Ascending aorta (tissue), 2 donors: ENCODE measurements at places on chromosomes 6 and 20. TPM values are rescaled to one million over a fixed set of nuclear protein-coding genes. Genes with fewer than 3 reads are reported as not detected.

- H3K4me3 ChIP-seq, result no peak overlapping the region
- H3K27ac ChIP-seq, result no peak overlapping the region
- no peaks in the 10 kb centered on the region for H3K27me3 ChIP-seq
- H3K36me3 ChIP-seq, result no peaks in the 10 kb centered on the region
- DNase-seq, result no peak
Measured at GRCh38 chr20:11452326-11452725, 465.4 kb upstream of the BTBD3 start.

- no peaks in the 10 kb centered on the region for H3K36me3 ChIP-seq
- H3K4me1 ChIP-seq, result no peaks in the 10 kb centered on the region
- no peaks in the 10 kb centered on the region for H3K27me3 ChIP-seq
- no peak for DNase-seq
Measured at GRCh38 chr6:34565722-34566137, 9.6 kb upstream of the SPDEF start.

GRCh38 chr20:3696200-3696599 lies 14.4 kb upstream of the ADAM33 start:
- H3K4me3 ChIP-seq, result no peak overlapping the region
- no peaks in the 10 kb centered on the region for H3K27me3 ChIP-seq
- no peak for DNase-seq

GRCh38 chr6:53090576-53090975 lies 25.4 kb downstream of the FBXO9 start:
- H3K27me3 ChIP-seq, result no peaks in the 10 kb centered on the region
- DNase-seq, result no peak
- H3K4me3 ChIP-seq, result no peak overlapping the region

DNA sequence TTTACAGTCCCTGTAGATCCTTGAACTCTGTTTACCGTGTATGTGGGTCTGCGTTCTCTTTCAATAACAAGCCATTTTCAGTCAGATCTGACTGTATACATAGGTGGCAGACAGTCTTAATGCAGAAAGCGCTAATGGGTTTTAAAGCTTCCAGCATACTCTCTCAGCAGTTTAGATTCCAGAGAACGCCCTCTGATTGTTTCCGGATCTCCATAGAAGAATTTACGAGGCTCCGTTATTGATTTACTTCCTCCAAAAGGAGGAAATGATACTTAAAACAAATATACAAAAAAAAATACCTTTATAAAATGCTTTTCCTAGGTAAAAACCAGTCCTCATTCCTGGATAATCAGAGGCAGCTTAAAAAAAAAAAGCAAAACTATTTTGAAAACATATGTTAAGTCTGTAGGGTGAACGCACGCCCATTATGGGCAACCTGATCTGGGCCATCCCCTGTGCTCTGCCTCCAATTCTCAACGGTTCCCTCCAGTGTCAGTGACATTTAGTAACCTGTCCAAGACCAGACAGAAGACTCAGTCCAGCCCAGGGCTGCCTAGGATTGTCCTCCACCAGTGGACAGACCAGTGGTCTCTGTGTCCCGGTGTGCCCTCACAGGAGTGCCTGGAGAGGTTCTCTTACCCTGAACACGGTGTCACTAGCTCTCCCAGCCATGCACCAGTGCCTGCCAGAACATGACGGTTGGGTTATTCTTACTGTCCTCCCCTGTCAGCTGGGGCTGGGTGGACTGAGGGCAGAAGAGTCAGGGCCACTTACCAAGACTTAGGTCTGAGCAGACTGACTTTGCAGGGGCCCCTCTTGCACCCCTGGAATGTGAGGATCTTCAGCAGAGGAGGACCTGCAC lies 217.3 kb downstream of the ARID1B start:
- H3K4me3 ChIP-seq, result no peak overlapping the region
- no peaks in the 10 kb centered on the region for H3K36me3 ChIP-seq
- H3K27me3 ChIP-seq, result no peaks in the 10 kb centered on the region
- H3K27ac ChIP-seq, result no peak overlapping the region
- DNase-seq, result no peak

- H3K4me1 ChIP-seq, result no peaks in the 10 kb centered on the region
- H3K27ac ChIP-seq, result no peak overlapping the region
- no peak overlapping the region for H3K4me3 ChIP-seq
- H3K27me3 ChIP-seq, result no peaks in the 10 kb centered on the region
- no peaks in the 10 kb centered on the region for H3K36me3 ChIP-seq
Measured at GRCh38 chr6:34546551-34547321, 9.4 kb downstream of the SPDEF start.

GRCh38 chr6:54879188-54879985 lies 32.8 kb downstream of the FAM83B start:
- no peak overlapping the region for H3K4me3 ChIP-seq
- H3K27me3 ChIP-seq, result no peaks in the 10 kb centered on the region
- no peak overlapping the region for H3K27ac ChIP-seq
- no peaks in the 10 kb centered on the region for H3K36me3 ChIP-seq

- H3K4me3 ChIP-seq, result no peak overlapping the region
- no peak for DNase-seq
- H3K27me3 ChIP-seq, result no peaks in the 10 kb centered on the region
- no peaks in the 10 kb centered on the region for H3K36me3 ChIP-seq
- no peak overlapping the region for H3K27ac ChIP-seq
Measured at GRCh38 chr6:155333414-155333813, 19.1 kb upstream of the TFB1M start.

DNA sequence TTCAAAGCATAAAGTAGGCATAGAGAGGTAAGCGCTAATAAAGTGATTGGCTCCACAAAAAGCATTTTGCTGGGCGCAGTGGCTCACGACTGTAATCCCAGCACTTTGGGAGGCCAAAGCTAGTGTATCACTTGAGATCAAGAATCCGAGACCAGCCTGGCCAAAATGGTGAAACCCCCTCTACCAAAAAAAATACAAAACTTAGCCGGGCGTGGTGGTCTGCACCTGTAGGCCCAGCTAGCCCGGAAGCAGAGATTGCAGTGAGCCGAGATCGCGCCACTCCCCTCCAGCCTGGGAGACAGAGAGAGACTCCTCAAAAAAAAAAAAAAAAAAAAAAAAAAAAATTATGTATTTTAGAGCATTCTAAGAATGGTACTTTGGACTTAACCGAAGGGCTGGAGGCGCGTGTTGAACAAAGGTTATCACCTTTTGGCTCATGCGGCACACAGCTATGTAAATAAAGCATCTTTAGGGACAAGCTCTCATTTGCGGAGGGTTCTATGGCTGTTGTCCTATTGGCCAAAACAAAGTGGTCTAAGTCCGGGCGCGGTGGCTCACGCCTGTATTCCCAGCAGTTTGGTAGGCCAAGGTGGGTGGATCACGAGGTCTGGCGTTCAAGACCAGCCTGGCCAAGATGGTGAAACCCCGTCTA lies 17.4 kb downstream of the HFE start:
- H3K27me3 ChIP-seq, result no peaks in the 10 kb centered on the region
- peak overlapping the region; percentile 93 for H3K27ac ChIP-seq
- DNase-seq, result no peak
- H3K4me3 ChIP-seq, result peak overlapping the region; percentile 79
- no peaks in the 10 kb centered on the region for H3K4me1 ChIP-seq
- H3K36me3 ChIP-seq, result no peaks in the 10 kb centered on the region

DNA sequence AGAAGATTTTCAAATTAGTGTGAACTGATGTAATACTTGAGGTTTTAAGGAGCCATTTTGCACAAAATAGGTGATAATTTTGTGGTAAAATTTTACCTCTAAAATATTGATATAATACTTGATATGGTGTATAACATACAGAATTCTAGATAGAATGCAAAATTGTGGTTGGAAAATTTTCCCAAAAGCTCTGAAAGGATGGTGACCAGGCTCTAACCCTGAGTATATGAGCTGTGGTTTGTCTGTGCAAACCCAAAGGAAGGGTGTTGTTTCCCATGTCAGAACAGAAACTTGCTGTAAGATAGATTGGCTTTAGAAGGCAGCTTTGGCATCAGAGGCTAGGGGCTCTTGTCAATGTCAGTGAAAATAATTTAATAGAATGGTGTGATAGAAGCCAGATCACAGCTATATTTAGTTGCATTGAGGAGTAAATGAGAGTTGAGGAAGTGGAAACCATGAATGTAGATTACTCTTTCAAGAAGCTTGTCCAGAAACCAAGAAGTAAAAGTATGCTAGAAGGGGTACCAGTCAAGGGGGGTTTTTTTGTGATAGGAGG lies 257.7 kb downstream of the FARS2 start:
- H3K27ac ChIP-seq, result no peak overlapping the region
- DNase-seq, result no peak
- H3K36me3 ChIP-seq, result no peaks in the 10 kb centered on the region
- no peaks in the 10 kb centered on the region for H3K27me3 ChIP-seq
- no peak overlapping the region for H3K4me3 ChIP-seq

DNA sequence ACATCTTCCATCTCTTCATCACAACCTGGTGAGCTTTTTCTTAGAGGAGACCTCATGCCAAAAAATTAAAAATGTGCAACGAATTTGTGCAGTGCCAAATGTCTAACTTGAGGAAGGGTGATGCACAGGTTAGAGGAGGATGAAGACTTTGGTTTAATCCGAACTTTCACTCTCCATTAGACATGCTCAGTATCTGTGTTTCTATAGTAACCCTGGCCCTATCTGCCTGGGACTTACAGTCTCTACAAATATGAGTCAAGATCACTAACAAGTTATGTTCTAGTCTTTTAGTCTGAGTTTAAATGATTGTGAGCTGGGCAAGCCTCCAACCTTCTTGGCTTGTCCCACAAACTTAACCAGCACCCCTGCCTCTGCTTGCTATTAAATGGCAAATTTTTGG lies 377.0 kb downstream of the BMP2 start:
- no peaks in the 10 kb centered on the region for H3K27me3 ChIP-seq
- H3K4me3 ChIP-seq, result no peak overlapping the region
- H3K27ac ChIP-seq, result no peak overlapping the region
- DNase-seq, result no peak

- no peaks in the 10 kb centered on the region for H3K36me3 ChIP-seq
- no peak overlapping the region for H3K4me3 ChIP-seq
- DNase-seq, result no peak
Measured at GRCh38 chr20:14431568-14431967, 94.2 kb upstream of the FLRT3 start.

- H3K27ac ChIP-seq, result no peak overlapping the region
- H3K4me1 ChIP-seq, result no peaks in the 10 kb centered on the region
- no peaks in the 10 kb centered on the region for H3K27me3 ChIP-seq
- peaks cover 17% of the 10 kb centered on the region for H3K36me3 ChIP-seq
Measured at GRCh38 chr6:25601800-25602673, 50.0 kb upstream of the SCGN start.

GRCh38 chr6:74069089-74069581 lies 373.1 kb downstream of the CD109 start:
- no peaks in the 10 kb centered on the region for H3K4me1 ChIP-seq
- H3K4me3 ChIP-seq, result no peak overlapping the region
- no peak overlapping the region for H3K27ac ChIP-seq
- no peaks in the 10 kb centered on the region for H3K27me3 ChIP-seq
- DNase-seq, result no peak

GRCh38 chr6:43992783-43993644 lies 134.2 kb downstream of the MRPL14 start:
- H3K4me3 ChIP-seq, result no peak overlapping the region
- no peaks in the 10 kb centered on the region for H3K36me3 ChIP-seq
- peaks cover 6% of the 10 kb centered on the region for H3K4me1 ChIP-seq
- DNase-seq, result peak; percentile 35
- peak overlapping the region; percentile 78 for H3K27ac ChIP-seq

GRCh38 chr6:139965393-139965792 lies 590.9 kb upstream of the CITED2 start:
- H3K4me3 ChIP-seq, result no peak overlapping the region
- no peaks in the 10 kb centered on the region for H3K27me3 ChIP-seq
- H3K27ac ChIP-seq, result no peak overlapping the region
- H3K4me1 ChIP-seq, result peaks cover 10% of the 10 kb centered on the region
- no peaks in the 10 kb centered on the region for H3K36me3 ChIP-seq

GRCh38 chr6:30462482-30462881 lies 26.8 kb upstream of the HLA-E start:
- no peak for DNase-seq
- peaks cover 10% of the 10 kb centered on the region for H3K4me1 ChIP-seq
- no peak overlapping the region for H3K4me3 ChIP-seq
- no peak overlapping the region for H3K27ac ChIP-seq
- no peaks in the 10 kb centered on the region for H3K36me3 ChIP-seq

DNA sequence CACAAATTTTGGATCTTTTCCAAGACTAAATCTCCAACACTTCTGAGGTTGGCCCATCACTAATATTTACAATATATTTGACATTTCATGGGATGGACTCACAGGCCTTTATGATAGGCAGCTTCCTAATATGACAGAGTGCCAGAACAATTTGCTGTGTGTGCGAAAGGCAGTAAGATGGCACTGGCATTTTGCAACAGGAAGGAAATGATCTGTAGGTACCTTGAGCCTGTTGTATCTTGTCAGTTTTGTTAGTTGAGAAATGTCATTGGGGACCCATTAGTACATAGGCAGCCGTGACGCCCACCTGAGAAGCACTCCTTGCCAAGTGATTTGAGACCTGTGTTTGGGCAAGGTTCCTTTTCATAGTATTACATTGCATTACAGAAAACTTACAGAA lies 153.4 kb upstream of the HEY2 start:
- no peak overlapping the region for H3K27ac ChIP-seq
- H3K27me3 ChIP-seq, result no peaks in the 10 kb centered on the region
- H3K36me3 ChIP-seq, result no peaks in the 10 kb centered on the region
- no peak for DNase-seq
- no peak overlapping the region for H3K4me3 ChIP-seq

DNA sequence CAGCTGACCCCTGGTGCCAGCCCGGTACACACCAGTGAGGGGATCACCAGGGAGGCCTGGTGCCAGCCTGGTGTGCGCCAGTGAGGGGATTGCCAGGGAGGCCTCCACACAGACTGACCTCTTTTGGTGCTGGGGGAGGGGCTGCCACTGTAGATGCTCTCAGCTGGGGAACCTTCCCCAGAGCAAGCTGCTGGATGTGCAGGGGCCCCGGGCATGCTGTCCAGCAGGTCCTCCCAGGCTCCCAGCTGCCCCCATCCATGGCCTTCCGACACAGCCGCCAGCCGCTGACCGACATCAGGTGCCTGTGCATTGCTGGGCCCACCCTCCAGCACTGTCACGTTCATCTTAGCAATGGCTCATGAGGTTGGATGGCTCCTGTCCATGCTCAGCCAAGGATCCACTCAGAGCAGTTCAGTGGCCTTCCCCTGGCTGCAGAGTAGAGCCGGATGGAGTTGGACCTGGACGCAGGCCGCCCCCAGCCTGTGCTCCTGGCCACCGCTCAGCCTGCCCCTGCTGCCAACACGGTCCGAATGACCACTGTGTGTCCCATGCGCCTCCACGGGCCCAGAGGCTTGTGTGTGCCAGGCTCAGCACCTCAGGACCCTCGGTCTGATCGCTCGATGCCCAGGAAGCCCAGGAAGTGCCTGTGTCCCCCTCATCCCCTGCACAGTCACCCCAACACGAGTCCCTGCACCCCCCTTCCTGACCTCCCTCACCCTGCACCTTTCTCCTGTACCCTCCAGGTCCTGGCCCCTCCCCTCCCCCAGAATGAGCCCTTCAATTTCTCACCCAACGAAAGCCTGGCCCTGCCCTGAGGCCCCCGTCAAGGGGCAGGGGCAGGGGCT lies 95.7 kb downstream of the YTHDF1 start:
- no peak for DNase-seq
- no peak overlapping the region for H3K27ac ChIP-seq
- H3K4me3 ChIP-seq, result no peak overlapping the region
- H3K27me3 ChIP-seq, result no peaks in the 10 kb centered on the region
- no peaks in the 10 kb centered on the region for H3K36me3 ChIP-seq

Gene RFX6
- not detected for total RNA-seq

Gene C20orf96
- 0.32 TPM for total RNA-seq

Gene NFS1
- total RNA-seq, result 62.2 TPM

Gene C4A
- 147 TPM for total RNA-seq

Gene DOP1A
- 13.2 TPM for total RNA-seq

Gene DNAH8
- total RNA-seq, result not detected

Gene HDGFL1
- not detected for total RNA-seq

Gene LBP
- 18.8 TPM for total RNA-seq

Gene OPN5
- total RNA-seq, result not detected

Gene NRM
- total RNA-seq, result 25.1 TPM

Gene KCNK16
- total RNA-seq, result not detected
